Activated CD4-positive, alpha-beta T cell treated with anti-CD3 and anti-CD28 coated beads, Interleukin-2, amount 50 U/mL, for 24 hours (primary cell): ENCODE measurements at places on chromosomes 6 and 20.

DNA sequence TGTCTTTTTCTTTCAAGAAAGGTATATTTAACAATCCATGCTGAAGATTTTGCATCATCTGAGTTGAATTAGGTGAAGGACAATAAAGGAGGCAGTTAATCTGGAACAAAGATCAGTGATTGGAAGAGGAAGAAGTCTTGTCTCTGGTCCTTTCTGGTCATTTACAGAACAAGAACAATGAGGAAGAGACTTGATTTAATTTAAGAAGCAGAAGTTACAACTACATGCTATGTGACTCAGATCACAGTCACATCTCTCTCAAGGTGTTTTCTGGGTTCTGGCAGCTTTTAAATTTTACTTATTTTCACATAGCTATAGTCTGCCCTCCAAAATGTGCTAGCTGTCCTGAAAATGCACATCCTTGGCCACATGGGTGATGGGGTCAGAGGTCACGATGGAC is 53.5 kb upstream of the DEK start:
- DNase-seq: no peak

DNA sequence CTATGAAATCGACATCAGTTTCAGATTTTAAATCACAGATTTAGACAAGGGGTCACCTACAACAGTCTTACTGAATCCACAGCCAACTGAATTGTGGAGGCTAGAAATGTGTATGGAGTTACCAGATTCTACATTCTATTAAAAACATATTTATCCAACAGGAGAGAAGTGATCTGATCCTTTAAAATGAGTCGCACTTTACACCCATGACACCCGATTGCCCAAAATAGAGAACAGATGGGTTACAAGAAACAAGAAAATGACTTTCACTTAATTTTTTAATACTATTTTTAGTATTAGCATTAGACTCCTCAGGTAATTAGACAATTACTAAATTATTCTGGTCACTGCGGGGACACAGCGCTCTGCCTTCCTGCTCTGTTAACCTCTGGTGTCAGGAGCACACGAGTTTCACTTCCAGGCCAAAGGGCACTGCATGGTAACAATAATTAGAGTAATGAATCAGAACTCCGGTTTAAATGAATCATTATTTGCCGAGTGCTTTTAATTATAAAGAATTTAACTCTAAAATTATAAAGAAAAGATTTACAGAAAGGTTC is 108.6 kb downstream of the ATP9A start:
- no peak for DNase-seq

- no peak for DNase-seq
These were observed 25.2 kb upstream of the MC3R start for GRCh38 chr20:56223352-56223751.

DNA sequence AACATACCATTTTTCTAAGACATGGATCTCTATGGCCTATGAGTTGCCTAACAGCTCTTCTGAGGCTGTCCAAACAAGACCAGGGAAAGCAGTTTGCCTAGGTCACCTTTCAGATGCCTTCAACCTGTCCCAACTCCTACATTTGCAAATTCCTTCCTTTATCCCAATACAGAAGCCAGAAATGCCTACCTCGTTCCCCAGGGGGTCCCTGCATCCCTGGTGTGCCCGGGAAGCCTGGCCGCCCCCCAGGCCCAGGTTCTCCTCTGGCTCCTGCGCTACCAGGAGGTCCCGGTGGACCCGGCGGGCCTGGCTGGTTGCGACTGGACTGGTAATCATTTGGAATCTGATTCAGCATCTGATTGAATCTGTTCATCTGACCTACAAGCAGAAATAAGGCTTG is 115.9 kb downstream of the COL12A1 start:
- DNase-seq: no peak
